SIG-M5 (cell line): ENCODE measurements at places on chromosomes 11 and 22.

DNA sequence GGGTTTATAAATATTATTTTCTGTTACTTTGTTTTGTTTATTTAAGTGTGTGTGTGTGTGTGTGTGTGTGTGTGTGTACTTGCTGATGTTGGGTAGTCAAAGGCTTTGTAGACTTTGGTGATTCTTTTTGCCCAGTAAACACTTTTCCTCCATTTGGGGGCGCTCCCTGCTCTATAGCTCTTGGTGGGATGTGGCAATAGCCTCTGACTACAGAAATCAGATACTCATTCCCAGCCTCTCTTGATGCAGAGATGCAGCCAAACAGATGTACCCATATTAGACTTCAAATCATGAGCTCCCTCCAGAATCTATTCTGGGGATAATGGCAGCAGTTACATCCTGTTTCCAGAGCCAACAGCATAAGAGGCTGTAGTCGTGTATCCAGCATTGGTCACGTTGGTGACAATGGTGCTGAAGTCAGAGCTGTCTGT lies 33.4 kb upstream of the APOL5 start:
- no peak for DNase-seq

DNA sequence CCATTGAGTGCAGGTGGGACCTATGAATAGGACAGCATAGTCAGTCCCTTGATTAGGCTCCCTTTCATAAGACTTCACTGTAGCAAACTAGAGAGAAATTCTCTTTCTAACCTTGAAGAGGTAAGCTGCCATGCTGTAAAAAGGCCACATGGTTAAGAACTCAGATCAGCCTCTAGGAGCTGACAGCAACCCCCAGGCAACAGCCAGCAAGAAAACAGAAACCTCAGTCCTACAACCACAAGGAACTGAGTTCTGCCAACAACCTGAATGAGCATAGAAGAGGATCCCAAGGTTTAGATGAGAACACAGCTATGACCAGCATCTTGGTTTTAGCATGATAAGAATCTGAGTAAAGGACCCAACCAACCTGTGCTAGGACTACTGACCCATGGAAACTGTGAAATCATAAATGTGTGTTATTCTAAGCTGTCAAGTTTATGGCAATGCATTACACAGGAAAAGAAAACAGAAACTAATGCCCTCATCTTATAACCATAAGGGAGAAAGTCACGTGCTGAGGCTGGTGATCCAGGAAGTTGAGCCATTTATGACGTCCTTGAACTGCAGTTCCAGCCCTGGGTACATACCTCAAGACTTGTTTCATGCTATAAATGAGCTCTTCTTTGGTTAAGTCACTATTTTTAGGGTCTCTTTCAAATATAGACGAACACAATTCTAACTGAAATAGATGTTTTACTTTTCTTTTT lies 43.3 kb downstream of the RAB38 start:
- no peak for DNase-seq

DNA sequence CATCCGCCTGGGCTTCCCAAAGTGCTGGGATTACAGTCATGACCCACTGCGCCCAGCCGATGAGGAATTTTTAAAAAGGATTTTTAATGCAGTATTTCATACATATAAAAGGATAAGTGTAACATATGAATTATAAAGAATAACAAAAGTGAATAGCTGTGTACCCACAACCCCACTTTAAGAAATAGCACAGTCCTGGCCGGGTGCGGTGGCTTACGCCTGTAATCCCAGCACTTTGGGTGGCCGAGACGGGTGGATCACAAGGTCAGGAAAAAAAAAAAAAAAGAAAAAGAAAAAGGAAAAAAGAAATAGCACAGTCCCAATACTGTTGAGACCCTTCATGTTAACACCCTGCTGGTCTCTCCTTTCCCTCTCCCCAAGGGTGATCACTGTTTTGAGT lies 54.3 kb upstream of the CABP7 start:
- no peak for DNase-seq

GRCh38 chr11:115580416-115580815 lies 76.2 kb upstream of the CADM1 start:
- no peak for DNase-seq

DNA sequence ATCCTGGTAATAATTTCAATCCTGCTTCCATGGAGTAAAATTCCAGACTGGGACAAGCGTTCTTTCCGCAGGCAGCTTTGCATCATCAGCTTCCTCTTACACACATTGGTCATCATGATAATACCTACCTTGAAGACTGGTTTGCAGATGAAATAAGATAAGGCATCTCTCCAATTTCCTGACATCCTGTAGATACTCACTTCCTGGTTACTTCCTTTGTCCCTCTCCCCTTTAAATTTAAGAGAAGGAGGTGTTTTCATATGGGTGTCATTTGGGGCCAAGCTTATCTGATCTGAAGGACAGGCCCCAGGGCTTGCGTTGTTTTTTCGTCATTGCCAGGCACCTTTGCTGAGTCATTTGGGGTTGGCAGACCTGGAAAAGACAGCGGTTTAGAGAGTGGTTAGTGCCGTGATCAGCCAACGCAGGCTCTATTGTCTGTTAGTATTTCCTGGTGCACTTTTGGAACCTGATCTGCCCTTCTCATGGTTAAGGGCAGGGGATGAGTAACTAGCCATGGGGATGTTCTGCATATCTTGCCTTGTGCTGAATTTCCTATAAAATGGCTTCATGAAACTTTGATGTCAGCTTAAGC lies 24.1 kb downstream of the GRAMD1B start:
- DNase-seq = no peak

DNA sequence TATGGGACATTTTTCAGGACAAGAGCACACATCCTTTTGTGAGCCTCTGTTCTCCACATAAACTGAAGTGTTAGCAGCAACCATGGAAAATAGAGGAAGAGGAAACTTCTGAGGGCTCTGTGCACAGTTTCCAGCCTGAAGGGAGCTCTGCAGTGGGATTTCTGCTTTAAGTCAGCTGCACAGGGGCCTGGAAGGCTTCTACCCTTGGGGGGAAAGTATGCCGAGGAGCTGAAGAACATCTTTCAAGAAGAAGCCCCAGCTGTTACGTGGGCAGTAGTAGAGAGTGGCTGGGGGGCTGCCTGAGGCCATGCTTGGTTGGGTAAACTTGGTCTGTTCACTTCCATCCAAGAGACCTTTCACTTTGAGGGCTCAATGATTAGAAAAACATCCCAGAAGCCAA lies 82.7 kb upstream of the EED start:
- DNase-seq = no peak

GRCh38 chr11:34613552-34614056 lies 7.3 kb upstream of the EHF start:
- no peak for DNase-seq

- no peak for DNase-seq
Observed at GRCh38 chr22:48823941-48824340, 1003.7 kb downstream of the BRD1 start.

GRCh38 chr22:21929253-21929652 lies 23.4 kb downstream of the PPM1F start:
- no peak for DNase-seq

DNA sequence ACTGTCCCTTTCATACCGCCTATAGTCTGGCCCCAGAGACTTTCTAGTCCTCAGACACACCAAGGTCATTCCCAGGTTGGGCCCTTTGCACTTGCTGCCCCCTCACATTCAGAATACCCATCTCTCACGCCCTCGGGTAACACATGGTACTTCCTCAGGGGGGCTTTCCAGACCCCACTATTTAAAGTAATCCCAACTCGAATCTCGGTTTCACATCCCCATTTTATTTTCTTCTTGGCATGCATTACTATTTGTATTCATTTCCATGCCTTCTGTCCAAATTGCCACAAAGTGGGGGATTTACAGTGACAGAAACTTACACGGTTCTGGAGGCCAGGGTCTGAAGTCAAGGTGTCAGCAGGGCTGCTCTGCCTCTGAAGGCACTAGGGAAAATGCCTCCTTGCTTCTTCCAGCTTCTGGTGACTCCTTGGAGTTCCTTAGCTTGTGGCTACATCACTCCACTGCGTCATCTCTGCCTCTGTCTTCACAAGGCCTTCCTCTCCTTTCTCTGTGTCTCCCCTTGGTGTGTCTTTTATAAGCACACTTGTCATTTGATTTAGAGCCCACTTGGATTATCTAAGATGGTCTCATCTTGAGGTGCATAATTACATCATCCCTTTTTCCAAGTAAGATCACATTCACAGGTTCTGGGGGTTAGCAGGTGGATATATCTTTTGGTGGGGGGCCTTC lies 15.1 kb downstream of the RCN1 start:
- DNase-seq = no peak

DNA sequence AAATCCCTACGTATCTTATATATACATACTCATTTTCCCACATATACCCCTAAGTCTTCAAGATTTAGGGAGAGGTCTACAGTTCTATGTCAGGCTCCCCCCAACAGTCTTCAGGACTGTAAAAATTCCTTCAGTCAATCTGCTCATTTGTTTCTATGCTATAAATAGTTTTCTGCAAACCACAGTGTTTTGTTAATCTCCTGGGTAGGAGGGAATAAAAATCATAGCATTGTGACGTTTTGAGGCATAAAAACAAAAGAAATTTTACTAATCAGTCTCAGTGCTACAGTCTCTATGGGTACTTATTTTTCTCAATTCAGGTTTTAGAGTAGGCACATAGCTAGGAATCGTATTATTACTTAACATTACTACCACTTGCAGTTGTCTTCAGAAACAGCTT lies 552.8 kb upstream of the LRRC4C start:
- no peak for DNase-seq

DNA sequence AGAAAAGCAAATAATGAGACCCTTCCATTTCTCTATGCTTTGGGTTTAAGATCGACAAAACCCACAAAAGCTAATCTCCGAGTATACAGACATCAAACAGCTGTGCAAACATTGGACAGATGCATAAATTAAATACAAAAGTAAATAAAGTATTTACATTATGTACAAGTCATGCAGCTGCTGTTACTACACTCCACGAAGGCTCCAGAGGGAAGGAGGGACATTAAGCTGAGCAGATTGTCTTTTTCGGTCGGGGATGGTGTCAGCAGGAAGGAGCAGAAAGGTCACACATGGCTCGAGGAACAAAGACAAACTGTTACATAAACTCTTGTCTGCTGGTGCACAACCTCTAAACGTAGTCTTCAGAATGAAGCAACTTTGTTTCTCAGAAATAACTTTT lies 88.8 kb upstream of the BARX2 start:
- no peak for DNase-seq

GRCh38 chr22:30782613-30783012 lies 87.9 kb downstream of the OSBP2 start:
- no peak for DNase-seq

DNA sequence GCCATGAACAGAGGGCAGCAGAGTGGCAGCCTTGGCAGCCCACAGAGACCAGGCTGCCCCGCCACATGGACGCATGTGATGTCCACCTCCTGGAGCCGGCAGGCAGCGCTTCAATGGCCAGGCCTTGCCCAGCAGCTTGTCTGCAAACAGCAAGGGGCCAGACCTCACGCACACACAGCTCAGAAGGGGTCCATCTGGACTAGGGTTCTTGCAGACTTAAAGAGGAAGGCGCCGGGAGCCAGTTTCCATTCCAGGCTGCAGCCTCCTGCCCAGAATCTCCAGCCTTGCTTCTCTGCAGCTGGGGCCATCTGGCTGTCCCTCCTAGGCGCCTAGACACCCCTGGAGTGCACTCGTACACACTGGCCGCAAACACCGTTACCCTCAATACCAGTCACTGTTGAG lies 91.9 kb upstream of the TMEM45B start:
- no peak for DNase-seq

- no peak for DNase-seq
Observed at GRCh38 chr11:2302896-2303626, 1.2 kb downstream of the TSPAN32 start.

- no peak for DNase-seq
Observed at GRCh38 chr22:32527756-32528155, 53.1 kb downstream of the FBXO7 start.

DNA sequence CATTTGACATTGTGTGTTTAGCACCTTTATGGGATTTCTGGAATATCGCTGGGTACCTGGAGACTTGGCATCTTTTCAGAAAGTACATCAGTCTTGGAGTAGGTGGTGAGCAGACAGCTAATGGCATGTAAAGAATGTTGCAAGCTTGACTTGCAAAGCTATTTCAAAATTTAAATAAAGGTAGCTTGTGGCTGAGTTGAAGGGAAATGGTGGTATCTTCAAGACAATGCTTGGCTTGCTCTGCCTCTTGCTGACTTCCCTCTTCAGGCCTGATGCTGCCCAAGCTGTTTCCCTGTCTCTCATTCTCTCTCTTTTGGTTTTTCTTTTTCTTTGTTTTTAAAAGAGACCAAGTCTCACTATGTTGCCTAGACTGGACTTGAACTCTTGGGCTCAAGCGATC lies 13.2 kb downstream of the ZNRF3 start:
- DNase-seq = no peak

- DNase-seq = no peak
Observed at GRCh38 chr11:68020575-68020974, 9.9 kb upstream of the NDUFS8 start.

GRCh38 chr11:2995893-2996554 lies 3.9 kb upstream of the NAP1L4 start:
- no peak for DNase-seq

GRCh38 chr11:34052608-34053160 lies 1.2 kb downstream of the CAPRIN1 start:
- DNase-seq = no peak

DNA sequence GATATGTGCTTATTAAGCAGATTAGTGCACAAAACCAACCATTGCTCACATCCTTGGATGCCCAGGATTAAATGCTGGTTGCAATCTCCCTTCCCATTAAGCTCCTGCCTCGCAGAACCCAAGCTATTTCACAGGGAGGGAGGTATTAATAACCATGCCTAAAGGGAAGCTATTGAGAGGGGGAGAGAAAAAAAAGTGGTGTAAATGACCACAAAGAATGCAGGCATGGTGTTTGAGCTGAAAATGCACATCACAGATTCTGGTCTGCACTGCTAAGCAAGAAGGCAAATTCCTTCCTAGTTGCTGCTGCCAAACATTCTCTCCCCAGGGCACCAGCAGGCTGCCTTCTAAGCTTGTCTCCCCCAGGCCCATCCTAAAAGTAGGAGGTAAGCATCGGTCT lies 92.0 kb upstream of the ISX start:
- no peak for DNase-seq

DNA sequence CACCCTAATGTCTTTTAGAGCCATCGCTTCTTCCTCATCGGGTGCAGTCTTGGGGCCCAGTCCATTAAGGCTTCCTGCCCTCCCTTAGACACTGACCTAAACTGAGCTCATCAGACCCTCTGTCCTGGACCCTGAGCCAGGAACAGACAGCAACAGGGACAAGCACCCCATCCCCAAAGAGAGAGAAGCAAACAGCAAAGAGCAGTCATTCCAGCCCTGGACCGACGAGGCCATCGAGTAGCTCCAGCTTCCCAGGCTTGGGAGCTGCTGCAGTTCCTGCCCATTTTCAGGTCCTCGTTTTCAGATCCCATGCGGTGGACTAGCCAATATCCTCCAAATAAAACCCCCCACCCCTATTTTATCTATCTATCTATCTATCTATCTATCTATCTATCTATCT lies 25.8 kb upstream of the CACNG2 start:
- no peak for DNase-seq

DNA sequence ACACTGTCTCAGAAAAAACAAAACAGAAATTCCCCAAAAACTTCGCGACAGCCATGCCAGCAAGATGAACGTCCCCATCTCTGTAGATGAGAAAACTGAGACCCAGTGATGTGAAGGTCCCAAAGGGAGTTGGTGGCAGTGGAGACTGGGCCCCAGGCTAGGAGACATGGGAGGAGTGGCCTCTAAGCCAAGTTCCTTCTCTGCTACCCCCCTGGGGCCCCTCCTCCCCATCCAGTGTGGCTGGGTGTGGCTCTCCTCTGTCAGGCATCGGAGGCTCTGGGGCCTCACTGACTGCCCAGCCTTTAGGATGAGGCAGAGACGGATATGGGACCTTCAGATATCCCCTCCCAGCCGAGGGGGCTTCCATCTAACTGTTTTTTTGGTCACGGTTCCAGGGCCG lies 9.8 kb downstream of the RELT start:
- DNase-seq = no peak
